ENCODE measurements at places on chromosomes 7 and 10.

- no peak for DNase-seq
Measured at GRCh38 chr7:47513741-47514241, 68.1 kb downstream of the TNS3 start.

DNA sequence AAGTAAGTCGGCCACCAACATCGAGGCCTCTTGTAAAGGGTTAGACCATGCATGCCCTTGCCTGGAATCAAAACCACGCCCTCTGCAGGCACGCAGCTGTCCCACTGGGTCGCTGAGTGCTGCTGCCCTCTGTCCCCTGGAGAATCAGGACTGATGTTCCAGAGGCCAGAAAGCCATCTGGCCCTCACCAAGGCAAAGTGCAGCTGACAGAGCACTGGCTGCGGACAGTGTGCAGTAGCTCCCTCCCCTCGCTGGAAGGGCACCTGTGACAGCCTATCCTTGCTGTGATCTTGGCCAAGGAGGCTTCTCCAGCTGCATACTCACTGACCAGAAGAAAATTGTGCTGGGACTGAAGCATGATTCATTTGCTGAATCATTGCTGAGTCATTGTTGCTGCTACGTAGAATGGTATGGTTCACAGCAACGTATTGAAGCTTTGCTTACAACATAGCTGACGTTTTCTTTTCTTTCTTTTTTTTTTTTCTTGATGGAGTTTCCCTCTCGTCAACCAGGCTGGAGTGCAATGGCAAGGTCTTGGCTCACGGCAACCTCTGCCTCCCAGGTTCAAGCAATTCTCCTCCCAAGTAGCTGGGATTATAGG lies 30.4 kb downstream of the DDC start:
- no peak for DNase-seq

DNA sequence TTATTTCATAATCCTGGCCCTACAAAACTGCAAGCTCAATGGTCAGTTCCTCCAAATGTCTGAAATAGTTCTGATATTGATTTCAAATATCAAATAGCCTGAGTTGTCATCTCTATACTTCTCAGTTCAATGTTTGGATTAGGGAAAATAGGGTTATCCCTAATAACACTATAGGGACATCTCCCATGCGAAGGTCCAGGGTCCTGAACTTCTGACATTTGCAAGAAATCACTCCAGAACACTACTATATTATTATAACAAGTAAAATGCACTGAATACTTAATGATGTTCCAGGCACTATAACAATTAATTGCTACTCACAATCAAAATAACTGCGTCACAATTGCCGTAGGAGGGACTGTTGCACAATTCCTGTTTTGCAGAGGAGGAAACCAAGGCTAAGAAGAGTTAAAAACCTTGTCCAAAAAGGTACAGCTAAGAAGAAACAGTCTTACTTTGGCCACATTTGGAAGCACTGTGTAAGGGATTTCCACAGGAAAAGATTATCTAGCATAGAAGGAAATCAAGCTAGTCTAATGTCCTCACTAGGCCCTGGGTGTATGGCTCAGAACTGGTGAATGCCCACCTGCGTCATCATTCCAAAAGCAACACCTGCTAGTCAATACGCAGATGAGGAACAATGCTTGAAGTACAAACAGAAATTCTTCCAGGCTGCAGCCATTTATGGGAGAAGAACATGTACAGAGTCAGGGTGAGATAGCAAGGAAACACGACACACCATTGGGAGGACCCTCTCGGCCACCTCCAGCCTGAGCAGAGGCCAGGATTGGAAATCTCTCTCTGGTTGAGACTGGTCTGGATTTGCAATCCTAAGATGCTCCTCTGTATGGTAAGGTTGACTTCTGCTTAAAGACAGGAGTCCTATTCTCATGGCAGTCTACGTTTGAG lies 48.3 kb downstream of the ABLIM1 start:
- DNase-seq, result no peak

DNA sequence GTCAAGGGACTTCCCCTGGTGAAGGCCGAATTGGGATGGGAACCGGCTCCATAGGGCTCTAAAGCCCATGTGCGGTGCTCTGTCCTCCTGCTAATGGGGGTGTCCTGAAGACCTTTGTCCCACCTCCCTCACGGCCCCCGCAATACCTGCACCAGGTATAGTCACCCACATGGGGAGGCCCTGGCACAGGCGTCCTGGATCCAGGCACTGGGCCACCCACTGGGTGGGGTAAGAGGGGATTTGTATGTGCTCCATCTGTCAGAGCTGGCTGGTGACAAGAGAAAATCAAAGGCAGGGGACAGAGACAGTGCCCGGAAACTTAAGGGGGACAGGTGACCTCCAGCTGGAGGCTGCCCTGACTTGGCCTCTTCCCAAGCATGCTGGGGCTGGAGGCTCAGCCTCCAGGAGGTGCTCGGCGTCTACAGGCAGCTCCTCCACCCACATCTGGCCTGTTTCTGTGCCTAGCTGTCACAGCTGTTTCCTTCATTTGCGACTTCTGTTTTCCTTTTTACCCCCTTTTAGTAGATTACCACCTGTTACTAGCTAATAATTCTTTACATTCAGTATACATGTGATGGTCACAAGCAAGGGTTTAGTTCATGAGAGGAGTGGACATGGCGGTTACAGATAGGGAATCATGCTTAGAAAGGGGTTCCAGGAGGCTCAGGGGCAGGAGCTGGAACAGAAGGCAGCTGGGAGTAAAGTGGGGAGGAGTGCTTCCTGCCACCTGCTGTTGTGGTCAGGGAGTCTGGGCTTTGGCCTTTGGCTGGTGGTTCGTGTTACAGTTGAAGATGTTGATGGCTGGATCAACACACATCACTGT lies 2.3 kb upstream of the CUZD1 start:
- DNase-seq, result no peak

DNA sequence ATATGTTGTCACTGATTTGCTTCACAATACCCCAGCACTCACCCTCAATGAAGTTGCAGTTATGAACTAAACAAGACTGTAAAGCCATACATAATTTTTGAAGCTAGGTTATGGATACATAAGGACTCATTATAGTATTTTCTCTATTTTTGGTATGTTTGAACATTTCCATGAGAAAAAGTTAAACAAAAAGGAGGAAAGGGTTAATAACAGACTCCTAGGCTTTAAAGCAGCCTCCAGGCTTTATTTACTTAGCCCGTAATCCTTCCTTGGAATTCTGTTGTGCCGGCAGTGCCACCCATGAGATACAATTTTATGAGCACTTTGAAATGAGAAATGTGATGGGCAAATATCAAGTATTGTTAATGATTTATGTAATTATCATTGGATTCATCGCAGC lies 2.1 kb upstream of the DENND11 start:
- no peak for DNase-seq

- no peak for DNase-seq
Measured at GRCh38 chr7:123994449-123994848, 38.4 kb downstream of the TMEM229A start.

DNA sequence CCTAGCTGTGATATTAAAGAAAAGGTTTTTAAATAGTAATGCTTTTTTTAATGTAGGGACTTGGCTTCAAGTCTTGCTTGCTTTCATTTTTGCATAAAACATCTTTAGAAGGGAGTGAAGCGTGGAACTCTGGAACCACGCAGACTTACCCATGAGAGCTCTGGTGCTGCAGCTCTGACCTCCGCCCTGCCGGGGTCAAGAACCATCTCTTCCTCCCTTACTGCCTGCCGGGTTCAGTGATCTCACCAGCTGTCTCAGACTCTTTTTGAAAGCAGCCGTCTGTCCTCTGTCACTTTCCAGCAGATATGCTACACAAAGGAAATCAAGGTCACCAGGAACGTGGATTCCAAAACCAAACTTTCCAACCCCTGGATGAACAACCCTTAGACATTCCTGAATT lies 353.8 kb downstream of the GPR37 start:
- no peak for DNase-seq

DNA sequence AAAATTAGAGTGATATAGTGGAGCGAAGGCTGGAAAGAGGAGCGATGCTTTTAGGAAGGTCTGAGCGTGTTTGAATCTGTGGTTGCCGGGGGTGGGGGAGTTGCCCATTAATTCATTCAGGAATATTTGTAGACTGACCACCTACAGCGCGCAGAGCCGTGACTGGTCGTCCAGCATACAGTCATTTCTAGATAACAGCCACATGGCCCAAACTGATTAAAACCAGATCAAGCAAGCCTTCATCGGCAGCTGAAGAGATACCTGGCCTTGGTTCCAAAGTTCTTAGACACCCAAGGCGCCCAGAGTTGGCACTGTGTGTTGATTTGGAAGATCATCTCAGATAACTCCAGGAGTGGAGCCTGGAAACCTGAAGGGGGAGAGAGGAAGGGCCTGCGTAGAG lies 1.7 kb downstream of the PROSER2 start:
- DNase-seq, result no peak

DNA sequence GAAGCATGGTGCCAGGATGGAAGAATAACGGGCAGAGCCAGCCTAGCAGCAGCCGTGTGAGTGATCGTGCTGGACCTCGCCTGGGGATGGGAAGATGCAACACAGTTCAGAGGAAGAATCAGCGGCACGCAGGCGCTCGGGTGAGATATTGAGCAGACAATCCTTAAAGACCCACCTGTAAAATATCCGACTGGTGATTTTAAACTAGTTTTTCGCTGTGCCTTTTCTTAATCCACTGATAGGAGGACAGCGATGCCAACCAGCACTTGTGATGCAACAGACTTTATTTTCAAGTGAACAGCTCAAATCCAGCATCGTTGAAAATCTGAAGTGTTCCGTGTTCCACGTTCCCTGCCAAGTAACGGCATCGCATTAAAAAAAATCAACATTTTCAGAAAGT lies 214.7 kb downstream of the TEX36 start:
- DNase-seq, result no peak

DNA sequence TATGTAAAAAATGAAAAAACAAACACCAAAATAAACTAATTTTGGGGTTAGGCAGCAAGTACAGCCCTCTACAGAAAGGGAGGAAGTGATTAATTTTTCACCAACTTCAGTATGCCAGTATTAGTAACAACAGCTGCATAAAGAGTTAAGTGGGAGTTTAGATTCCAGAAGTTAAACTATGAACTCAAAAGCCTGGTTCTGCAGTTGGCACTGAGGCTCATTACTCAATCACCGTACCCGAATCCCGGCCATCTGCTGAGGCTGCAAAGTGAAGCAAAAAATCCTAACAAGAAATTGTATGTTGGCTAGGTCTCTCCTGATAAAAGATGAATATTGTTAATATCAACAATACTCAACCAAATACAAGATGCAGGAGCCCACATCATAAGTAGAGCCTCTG lies 4.0 kb downstream of the NUDT5 start:
- DNase-seq, result no peak

DNA sequence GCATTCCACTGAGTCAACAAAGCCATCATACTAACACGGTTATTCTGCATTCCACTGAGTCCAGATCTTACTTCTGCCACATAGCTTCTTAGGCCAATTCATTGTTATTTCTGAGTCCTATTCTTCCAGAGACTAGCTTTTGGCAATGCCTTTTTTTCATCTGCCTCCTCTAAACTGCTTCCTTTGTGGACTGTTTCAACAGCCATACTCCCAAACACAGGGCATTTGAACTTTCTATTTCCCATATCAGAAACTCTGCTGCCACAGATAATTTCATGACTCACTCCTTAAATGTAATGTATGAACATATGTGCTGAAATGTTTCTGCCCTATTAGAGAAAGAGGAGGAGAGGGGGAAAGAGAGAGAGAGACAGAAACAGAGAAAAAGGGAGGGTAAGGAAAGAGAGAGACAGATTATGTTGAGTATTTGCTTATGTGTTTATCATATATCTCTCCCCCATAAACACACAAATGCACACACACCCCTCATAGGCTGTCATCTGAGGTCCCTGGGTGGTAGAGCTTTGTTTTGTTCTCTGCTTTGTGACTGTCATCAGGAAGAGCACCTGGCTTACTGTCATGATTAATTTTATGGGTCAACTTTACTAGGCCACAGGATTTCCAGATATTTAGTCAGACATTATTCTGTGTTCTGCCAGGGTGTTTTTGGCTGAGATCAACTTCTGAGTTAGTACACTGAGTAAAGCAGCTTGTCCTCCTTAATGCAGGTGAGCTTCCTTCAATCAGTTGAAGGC lies 308.0 kb upstream of the KCND2 start:
- DNase-seq, result no peak

DNA sequence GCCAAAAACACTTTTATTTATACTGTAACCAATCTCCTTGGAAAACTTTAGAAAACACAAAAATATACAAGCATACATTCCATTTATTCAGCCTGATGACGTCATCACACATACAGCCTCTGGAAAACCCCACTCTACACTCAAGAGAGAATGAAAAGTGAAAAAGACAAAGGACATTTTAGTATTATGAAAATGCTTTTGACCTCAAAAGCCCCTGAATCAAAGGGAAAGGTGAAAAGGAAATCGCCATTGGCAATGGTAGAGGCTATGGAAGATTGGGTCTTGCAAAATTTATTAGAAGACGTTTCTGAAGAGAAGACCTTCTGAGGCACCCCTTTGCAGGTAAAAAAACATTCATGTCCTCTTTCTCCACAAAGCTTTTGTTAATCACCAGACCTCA lies 82.9 kb upstream of the STRIP2 start:
- DNase-seq, result no peak

DNA sequence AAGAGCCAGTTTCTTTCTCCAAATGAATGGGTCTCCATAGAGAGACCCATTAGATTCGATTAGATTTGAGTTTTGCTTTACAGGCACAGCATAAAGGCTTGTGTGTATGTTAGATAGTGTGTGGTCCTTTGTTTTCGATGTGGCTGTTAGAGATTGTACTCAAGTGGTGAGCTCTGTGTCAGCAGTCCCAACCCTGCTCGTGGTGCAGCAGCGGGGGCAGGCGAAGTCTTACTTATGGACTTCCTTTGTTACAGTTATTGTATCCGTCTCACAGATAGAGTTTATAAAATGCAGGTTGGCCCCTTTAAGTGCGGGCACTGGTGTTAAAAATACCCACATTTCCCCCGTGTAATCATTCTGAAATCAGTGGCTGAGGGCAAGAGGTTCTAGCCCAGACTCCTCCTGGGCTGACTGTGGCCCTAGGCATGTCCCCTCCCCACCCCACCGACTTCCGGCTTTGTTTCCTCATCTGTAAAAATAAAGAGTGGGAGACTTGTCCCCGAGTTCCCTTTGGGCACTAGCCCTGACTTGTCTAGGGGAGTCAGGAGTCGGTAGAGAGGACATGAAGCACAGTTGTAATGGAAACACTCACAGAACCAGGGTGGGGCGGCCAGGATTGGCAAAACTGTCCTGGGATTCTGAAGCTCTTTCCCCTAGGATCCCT lies 28.6 kb downstream of the MTURN start:
- peak; percentile 43 for DNase-seq

DNA sequence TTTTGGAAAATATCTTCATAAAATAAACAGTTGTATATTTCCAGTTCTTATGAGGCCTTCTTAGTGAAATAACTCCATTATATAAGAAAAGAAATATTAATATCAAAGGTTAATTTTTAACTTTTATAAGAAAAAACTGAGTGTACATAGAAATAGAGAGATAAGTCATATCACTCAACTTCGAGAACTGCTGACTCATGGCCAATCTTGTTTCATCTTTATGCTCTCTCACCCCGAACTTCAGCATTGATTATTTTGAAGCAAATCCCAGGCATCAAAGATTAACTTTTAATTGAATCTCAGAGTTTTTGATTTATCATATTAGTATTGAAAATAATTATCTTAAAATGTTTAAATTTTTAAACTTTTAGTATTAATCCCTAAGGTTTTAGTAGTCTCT lies 527.1 kb downstream of the GFRA1 start:
- no peak for DNase-seq

GRCh38 chr10:102951316-102951715 lies 33.2 kb downstream of the CNNM2 start:
- DNase-seq, result no peak

All from NCI-H2227 treated with DMSO at 0.1 percent for 48 hours (cell line).